ENCODE measurements at places on chromosomes 6 and 20. TPM values are rescaled to one million over a fixed set of nuclear protein-coding genes. Genes with fewer than 3 reads are reported as not detected.

Gene FAM83B
- 0.15 TPM for total RNA-seq

Gene KHDC1L
- not detected for total RNA-seq

Gene SLC17A3
- not detected for total RNA-seq

Gene CST5
- not detected for total RNA-seq

Gene JAG1
- total RNA-seq = 3.9 TPM

Gene AKAP12
- total RNA-seq = 43.4 TPM

Gene SEL1L2
- not detected for total RNA-seq

Gene ARG1
- total RNA-seq = not detected

Gene NKAPL
- 1.3 TPM for total RNA-seq
